ENCODE measurements at places on chromosomes 4 and X.

DNA sequence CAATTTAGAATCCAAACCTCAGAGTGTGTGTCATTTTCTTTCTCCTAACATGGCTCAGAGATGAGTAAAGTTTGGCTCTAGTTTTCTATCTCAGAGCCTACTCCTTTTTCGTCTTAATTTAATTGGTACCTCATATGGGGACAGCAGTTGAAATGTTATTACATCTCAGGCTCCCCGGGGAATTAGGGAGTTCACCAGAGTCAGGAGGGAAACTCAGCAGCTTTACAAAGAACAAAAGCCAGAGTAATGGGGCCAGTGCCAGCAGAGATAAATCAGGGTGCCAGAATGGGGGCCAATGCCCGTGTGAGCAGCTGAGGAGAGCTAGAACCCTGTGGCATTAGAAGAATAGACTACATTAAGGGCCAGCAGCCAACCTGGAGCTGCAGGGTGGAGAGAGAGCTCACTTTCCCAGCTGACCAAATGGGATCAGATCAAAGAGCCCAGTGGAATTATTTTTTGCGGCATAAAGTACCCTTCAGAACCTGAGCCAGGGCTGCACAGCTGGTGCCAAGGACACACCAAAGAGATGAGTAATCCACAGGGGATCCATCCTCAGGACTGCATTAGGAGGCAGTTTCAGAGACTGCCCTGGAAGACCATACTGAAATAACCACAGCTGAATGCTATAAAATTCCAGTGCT lies 207.1 kb upstream of the DKK2 start:
- DNase-seq, result no peak

DNA sequence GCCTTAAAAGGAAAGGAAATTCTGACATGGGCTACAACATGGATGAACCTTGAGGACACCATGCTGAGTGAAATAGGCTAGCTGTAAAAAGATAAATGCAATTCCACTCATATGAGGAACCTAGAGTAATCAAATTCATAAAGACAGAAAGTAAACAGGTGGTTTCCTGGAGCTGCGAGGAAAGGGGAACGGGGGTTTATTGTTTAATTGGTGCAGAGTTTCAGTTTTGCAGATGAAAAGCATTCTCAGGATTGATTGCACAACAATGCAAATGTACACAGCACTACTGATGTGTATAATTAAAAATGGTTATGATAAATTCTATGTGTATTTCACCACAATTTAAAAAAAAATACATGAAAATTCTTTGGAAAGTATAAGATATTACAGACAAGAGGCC lies 24.0 kb downstream of the PLRG1 start:
- no peak for DNase-seq

GRCh38 chr4:169601016-169601771 lies 11.2 kb downstream of the NEK1 start:
- DNase-seq, result no peak

DNA sequence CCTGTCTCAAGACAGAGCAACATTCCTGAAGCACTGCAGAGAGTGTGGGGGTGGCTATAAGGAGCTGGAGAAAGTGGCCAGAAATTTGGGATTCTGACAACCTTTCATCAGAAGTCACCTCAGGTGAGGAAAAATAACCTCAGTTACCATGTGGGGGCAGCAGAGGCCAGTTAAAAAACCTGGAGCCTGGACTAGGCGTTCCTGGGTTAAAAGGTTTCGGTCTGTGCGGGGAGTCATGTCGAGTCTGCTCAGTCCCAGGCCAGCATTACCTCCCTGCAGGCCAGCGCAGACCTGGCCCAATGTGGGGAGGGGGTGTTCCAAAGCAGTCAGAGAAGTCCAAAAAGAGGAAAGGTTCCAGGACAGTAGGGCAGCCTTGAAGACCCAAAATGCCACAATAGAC lies 10.9 kb upstream of the NALF2 start:
- peak; percentile 7 for DNase-seq

DNA sequence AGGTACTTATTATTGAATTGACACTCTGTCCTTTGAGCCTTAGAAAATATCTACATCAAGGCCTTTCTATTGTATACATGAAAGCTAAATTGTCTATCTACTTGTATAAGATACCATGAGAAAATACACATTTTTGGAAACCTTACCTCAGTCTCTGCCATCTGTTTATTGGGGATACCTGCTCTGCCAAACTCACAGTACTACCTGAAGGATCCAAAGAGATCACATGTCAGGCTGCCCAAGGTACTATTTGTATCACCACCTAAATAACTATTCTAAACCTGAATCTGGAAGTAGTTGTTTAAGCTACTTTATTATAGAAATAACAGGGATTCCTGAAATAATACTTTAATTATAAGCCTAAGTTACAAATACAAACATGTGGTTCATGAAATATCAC lies 126.2 kb downstream of the PALLD start:
- DNase-seq, result no peak

DNA sequence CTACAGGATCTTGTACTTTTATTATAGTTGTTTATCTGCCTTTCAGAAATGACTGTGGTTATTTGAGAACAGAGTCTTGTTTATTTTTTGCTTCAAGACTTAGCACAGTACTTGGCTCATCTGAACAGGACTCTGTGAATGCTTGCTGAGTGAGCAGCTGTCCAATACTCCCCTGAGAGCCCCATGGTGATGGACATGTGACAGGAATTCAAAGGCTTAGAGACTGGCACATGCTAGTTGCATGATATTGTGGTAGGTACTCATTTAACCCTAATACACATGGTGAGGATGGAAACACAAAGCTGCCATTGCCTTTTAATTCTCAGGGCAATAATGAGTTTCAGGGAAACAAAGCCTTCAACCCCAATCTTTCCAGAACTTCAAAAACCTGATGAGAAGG lies 97.3 kb downstream of the GEMIN8 start:
- DNase-seq, result no peak

DNA sequence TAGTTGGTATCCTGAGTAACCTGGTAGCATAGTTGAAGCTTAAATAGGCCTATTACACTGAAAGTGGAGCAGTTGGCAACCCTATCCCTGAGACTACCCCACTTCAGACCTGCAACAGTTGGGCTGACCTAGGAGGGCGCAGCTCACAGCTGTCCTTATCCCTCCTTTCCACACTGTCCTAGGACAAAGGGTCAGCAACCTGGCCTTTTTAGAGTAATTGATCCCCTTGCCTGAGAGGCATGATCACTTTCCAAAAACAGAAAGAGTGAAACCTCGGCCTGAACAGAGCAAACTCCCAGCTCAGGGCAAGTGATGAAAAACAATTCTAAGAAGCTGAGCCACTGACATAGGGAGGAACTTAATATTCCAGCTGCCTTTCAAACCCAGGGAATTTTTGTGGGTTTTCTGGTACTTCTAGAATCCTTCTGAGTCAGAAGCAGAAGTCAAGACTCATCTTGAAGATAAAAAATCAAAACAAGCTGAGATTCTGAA lies 94.9 kb upstream of the MYOZ2 start:
- DNase-seq, result no peak

DNA sequence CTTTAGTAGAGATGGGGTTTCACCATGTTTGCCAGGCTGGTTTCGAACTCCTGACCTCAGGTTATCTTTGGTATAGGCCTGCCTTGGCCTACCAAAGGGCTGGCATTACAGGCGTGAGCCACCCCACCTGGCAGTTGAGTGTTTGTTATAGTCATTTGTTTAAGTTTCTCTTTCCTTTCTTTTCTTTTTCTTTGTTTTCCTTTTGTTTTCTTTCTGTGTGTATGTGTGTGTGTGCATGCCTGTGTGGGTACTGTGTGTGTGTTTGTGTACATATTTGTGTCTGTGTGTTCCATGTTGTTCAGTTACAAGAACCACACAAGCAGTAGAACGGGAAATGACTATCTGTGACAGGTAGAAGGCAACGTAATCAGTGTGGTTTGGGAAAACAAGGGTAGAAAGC lies 624.9 kb downstream of the FSTL5 start:
- DNase-seq, result no peak

- no peak for DNase-seq
These were observed 277.0 kb upstream of the INTU start for GRCh38 chr4:127355743-127356142.

DNA sequence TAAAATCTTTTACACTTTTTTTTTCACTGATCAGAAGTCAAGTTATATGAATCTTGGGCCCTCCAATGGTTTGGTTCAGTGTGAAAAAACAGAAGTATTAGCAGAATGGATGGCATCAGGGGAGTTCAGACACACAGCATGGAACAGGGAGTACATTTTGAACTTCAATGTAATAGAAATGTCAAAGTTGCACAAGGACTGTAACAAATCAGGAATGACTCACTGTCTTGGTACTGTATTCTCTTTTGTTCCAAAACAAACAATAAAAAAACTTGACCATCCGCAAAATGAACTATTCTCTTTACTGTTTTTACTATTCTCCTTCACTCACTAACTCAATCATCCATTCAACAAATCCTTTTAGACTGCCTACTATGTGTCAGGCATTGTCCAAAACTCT lies 401.0 kb downstream of the FSTL5 start:
- DNase-seq, result no peak

DNA sequence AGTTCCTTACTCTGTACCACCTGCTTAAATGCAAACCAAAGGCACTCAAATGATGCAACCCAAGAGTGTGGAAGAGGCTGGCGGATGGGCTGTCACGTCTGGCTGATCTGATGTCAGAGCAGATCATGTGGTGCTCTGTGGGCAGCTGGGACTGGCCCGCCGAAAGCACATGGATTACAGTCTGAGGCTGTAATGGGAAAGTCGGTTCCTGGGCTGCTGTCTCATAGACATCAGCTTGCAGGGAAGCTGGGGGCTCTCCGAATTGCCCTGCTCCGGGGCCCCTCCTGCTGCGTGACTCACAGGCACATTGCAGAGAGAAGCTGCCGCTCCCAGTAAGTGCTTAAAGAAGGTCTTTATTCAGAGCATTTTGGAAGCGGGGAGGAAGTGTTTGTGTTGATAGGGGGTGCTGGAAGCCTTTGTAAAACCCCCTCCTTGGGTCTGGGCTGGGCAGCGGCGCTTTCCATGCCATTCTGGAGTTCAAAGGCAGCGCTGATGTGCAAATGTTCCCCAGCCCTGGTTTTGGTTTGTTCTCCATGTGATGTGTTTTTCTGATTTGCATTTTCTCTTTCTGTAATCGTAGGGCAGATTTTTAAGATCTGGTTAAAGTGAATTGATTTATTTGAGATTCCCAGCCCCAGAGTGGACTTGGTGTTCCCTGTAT lies 181.1 kb downstream of the LARP7 start:
- no peak for DNase-seq

GRCh38 chr4:80228460-80228859 lies 31.2 kb downstream of the PRDM8 start:
- DNase-seq, result no peak

GRCh38 chrX:44723426-44723825 lies 120.4 kb upstream of the DUSP21 start:
- no peak for DNase-seq

DNA sequence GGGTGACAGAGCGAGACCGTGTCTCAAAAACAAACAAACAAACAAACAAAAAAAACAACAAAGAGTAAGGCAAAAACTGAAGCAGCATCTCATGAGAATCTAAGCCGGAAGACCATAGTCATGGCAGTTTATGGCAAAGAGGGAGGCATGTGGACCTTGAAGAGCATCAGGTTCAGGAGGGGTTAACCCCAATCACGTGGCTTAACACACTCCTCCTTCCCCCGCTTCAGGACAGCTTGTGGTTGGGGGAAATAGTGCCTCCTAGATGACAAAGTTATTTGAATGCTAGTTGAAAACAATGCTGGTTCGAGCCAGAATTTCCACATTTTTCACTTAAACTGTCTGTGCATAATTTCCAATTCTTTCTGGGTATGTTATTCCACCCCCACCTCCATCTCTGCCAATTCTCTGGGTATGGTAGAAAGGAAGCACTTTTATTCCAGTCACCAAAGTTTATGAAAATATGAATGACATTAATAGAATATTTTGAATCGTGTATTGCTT lies 11.7 kb upstream of the MAP7D3 start:
- no peak for DNase-seq

DNA sequence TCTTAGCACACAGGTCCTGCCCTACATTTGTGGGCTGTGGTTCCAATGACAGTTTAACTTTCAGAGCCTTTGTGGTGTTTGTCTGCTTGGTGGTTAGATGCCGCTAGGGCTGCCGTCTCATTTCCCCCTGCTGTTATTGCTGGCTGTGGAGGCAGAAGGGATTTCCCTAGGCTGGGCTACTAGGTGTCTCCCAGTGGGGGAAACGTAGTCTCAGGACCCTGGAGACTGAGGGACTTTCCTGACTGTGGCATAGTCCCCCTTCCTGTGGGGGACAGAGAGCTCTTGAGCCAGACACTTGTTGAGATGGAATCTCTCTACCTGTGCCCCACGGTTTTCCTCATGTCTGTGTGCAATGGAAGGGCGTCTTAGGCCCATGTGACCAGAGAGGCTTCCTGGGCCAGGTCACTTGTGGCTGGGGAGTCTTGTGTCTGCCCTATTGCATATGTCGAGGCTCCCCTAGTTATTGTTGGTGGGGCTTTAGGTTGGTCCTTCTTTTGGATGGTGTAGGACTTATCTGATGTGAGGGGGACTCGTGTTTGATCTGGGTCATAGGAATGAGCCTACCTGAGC lies 68.2 kb downstream of the ARHGAP10 start:
- DNase-seq, result no peak
